ENCODE measurements at places on chromosomes 6 and 20. TPM values are rescaled to one million over a fixed set of nuclear protein-coding genes. Genes with fewer than 3 reads are reported as not detected.

- DNase-seq: no peak
Measured at GRCh38 chr20:3987296-3987695, 28.1 kb downstream of the RNF24 start.

GRCh38 chr6:6330407-6330806 lies 9.9 kb upstream of the F13A1 start:
- DNase-seq: no peak

DNA sequence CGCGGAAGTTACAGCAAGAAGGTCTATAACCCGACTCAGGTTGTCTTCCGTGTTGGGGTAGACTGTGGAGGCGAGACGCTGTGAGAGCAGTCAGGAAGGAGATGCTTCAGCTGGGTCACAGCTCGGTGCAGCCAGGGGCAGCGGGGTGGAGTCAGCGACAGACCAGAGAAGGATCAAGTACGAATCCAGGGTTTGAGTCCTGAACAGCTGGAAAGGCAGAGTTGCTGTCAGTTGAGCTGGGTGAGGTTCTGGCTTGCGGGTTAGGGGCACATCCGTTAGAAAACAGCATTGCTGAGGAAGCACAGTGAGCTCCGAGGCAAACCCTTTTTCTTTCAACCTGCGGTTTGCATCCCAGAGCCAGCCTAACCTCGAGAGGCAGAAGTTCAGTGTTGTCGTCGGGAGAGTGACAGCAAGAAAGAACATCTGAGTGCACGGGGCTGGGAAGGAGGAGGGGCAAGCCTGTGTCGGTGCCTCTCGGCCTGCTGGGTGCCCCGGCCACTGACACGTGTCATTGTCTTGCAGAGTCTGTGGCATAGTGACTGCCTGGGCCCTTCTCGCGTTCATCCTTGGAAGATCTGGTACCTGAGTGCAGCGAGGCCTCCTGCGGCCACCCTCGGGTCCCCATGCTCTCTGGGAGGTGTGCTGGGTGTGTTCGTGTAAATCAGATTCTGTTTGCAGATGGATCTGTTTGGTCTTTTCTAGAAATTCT lies 20.0 kb downstream of the PNLDC1 start:
- DNase-seq: peak; percentile 60

Gene HFE
- 0.25 TPM for total RNA-seq

DNA sequence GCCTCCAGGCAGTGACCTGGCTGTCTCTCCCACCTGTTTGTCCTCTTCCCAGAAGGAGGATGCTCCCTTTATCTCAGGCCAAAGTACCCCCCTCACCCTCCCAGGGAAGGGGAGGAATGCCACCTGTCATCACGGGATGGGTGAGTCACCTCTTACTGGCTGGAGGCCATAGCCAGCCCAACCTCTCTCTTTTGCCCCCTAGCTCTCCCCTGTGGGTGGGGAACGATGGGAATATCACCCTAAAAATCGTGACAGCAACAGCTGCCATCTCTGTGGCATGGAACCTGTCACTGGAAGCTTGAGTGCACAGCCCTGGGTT lies 137.5 kb upstream of the PTPN1 start:
- DNase-seq: no peak

- no peak for DNase-seq
Measured at GRCh38 chr6:132607544-132608233, 16.4 kb downstream of the TAAR2 start.

DNA sequence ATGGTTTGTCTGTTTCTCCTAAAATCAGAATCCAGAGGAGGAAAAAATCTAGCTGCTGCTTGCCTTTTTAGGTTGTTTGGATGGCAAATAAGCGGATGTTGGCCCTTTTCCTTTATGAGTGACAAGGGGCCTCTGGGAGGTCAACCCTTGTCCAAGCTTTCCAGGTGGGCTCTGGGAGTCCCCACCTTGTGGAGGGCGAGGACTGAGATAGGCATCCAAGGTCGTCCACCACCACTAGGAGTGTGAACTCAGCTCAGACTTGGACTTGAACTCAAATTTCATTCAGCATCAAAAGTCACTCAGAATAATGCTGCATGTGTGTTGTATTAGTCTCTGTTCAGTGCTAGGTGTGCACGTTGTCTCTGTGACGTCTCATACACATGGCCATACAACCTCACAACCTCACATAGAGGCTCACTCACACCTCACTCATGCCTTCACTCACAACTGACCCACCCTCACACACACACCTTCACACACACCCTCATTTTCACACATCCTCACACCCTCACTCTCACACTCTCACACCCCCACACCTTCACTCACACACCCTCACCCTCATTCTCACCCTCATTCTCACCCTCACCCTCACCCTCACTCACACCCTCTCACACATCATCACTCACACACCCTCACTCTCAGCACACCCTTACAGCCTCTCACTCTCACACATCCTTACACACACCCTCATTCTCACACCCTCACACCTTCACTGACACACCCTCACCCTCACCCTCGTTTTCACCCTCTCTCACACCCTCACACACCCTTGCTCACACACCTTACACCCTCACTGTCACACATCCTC lies 18.0 kb downstream of the DYNLT1 start:
- no peak for DNase-seq

Gene TBC1D32
- 10.4 TPM for total RNA-seq

Gene VSX1
- not detected for total RNA-seq

DNA sequence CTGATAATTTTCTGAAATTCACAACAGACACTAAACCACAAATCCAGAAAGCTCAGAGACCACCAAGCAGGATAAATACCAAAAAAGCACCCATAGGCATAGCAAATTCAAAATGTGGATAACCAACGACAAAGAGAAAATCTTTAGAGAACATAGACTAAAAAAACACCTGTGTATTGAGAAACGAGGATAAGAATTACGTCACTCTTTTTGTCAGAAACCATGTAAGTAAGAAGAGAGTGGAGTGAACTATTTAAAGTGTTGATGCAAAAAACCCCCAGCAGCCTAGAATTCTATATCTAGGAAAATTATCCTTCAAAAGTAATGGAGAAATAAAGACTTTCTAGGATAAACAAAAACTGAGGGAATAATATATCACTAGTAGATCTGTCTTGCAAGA lies 126.9 kb upstream of the SCGN start:
- no peak for DNase-seq

- DNase-seq: peak; percentile 51
Measured at GRCh38 chr6:30483677-30484279, 5.5 kb upstream of the HLA-E start.

GRCh38 chr20:45083127-45083526 lies 17.8 kb downstream of the KCNS1 start:
- DNase-seq: no peak

- no peak for DNase-seq
Measured at GRCh38 chr6:159701413-159701999, 8.5 kb upstream of the SOD2 start.

- DNase-seq: no peak
Measured at GRCh38 chr6:53646606-53647005, 18.9 kb downstream of the KLHL31 start.

Gene OPN5
- not detected for total RNA-seq

Gene SFTA2
- total RNA-seq: not detected

Gene MRPL2
- total RNA-seq: 108 TPM

DNA sequence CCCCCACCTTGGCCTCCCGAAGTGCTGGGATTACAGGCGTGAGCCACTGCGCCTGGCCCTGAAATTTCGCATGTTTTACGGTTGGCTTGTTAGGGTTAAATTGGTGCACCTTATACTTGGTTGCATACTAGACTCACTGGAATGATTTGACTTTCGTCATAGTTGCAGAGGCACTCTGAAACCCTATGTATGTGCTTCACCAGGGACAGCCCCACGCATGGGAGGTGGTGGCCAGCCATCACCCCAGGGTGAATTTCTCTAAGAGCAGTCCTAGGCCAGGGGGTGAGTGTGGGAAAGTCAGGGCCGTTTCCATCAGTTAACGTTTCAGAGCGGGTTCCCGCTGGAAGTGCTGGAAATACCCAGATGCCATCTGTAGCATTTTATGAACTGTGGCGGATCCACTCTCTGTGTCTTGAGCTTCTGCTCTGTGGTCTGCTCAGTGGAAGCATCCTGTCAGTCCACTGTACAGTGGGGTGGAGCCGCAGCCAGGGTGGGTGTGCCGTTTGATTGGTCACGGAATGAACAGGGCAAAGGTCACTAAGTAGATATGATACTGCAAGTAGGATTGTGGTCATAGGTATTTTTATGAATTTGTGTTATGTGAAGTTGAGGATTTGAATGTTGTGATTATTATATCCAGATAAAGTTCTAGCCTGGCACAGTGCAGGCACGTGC lies 13.2 kb downstream of the DNAJC5 start:
- no peak for DNase-seq

Gene E2F1
- total RNA-seq: 71.2 TPM

GRCh38 chr6:166736634-166737033 lies 109.6 kb upstream of the RPS6KA2 start:
- DNase-seq: no peak

Gene LY6G6D
- not detected for total RNA-seq

Gene SGK2
- total RNA-seq: 0.16 TPM

Gene HLA-DRB1
- 22.7 TPM for total RNA-seq

DNA sequence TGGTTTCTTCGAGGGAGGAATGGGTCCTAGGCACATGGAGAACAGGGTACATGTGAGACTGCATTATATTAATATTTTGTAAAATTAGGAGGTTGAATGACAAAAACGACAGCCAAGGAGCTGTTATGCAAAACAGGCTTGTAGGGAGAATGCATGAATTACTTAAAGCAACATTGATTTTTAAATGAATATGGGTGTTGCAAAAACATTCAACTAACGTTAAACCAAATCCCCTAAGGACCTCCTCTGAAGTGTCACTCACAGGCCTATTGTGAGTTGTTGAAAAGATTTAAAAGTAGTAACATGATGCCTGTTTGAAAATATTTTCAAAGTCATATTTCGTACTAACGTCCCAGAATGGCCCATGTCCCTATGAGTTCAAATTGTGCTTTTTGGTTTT lies 21.9 kb downstream of the FBXL4 start:
- no peak for DNase-seq

GRCh38 chr6:110211753-110212152 lies 31.5 kb downstream of the CDC40 start:
- DNase-seq: no peak

DNA sequence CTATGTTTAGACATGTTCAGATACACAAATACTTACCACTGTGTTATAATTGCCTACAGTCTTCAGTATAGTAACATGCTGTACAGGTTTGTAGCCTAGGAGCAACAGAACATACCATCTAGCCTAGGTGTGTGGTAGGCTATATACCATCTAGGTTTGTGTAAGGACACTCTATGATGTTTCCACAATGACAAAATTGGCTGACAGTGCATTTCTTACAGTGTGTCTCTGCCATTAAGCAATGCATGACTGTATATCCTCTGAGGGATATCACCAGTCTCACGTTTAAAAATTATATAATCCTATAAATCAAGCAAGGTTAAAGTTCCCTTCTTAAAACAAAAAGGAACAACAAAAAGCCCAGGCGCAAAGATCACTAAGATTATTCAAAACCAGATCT lies 352.2 kb downstream of the BTBD9 start:
- no peak for DNase-seq

- DNase-seq: no peak
Measured at GRCh38 chr6:53624502-53624901, 41.1 kb downstream of the KLHL31 start.

GRCh38 chr6:21769968-21770367 lies 176.4 kb downstream of the SOX4 start:
- DNase-seq: no peak

DNA sequence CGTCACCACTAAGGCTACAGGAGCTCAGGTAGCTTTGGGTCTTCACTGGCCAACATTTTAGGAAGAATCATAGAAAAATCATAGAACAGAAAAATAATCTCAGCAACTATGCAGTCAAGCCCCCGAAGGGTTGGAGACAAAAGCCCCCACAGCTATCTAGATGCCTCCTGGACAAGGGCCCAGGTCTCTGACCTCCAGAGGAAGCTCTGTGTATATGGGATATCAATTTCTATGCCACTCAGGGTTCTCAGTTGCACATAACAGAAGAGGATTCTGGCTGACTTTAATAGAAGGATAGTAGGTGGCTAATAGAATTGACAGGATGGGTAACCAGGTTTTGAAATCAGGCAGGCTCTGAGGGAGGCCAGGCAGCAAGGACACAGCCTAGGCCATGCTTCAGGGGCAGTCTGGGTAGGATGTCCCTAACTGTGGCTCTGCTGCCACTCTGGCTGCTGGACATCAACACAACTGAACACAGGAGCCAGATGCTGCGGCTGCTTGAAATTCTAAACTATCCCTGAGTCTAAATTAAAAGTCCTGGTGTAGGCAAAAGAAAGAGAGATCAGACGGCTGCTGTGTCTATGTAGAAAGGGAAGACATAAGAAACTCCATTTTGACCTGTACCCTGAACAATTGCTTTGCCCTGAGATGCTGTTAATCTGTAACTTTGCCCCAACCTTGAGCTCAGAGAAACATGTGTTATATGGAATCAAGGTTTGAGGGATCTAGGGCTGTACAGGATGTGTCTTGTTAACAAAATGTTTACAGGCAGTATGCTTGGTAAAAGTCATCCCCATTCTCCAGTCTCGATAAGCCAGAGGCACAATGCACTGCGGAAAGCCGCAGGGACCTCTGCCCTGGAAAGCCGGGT lies 65.6 kb downstream of the TRMT6 start:
- no peak for DNase-seq

Gene MAFB
- not detected for total RNA-seq

- no peak for DNase-seq
Measured at GRCh38 chr6:159642481-159642880, 50.6 kb downstream of the SOD2 start.

DNA sequence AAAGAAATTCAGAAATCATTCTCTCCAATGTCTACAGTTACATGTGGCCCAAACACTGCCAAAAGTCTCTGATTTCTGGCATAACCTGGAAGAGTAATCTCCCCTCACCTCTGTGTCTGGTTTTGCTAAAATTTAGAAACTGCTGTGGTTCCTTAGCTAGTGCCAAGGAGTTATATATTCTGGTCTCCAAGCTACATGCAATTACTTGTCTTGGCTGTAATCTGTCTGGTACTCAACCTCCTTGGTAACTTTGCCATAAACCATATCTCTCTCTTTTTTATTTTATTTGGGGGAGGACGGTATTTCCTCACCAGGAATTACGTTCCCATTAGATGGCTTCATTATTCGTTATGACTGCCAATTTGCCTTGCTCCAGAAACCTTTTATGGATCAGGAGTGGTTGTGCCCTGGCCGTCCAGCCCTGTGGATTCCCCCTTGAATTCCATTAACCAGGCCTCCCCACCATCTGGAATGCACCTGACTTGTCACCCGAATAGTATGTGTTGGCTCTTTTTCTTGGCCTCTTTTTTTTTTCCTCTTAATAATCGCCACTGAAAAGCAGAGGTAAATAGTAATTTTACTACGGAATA lies 400.0 kb downstream of the CD83 start:
- DNase-seq: no peak

Gene ZSCAN9
- total RNA-seq: 2.5 TPM

DNA sequence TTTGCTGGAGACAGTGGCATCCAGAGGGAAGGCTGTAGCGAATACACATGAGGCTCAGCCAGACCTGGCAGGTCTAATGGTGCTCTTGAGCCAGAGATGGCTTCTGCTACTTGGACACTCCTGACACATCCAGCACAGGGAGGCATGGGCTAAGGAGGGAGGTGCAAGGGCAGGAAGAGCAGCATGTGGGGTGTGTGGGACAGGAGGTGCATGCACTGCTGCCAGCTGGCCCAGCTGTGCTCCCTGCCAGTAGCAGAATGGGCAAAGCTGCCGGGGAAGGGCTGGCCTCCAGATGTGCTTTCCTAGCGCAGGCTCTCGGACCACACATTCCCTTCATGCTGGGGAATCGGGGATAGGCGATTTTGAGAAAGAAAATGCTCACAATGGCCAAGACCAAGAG lies 309.2 kb downstream of the CDC5L start:
- no peak for DNase-seq

- peak; percentile 9 for DNase-seq
Measured at GRCh38 chr20:12570371-12570770, 438.4 kb upstream of the SPTLC3 start.

Gene AGPAT4
- total RNA-seq: 4.7 TPM

Gene TTK
- 36.8 TPM for total RNA-seq

Gene L3MBTL3
- 14.9 TPM for total RNA-seq

All from activated CD8-positive, alpha-beta T cell treated with anti-CD3 and anti-CD28 coated beads for 36 hours (primary cell).